ENCODE measurements at places on chromosomes 13 and 19.
A peak's percentile ranks its signal among the peaks of the same experiment; 100 is the strongest.

- no peak for DNase-seq
These were observed 2.6 kb downstream of the P2RY11 start for GRCh38 chr19:10113964-10114650.

GRCh38 chr13:27138457-27139093 lies 33.0 kb downstream of the USP12 start:
- DNase-seq = no peak

- no peak for DNase-seq
These were observed 155.7 kb downstream of the ENOX1 start for GRCh38 chr13:43631106-43631505.

GRCh38 chr19:46081928-46082727 lies 41.3 kb upstream of the IGFL4 start:
- peak; percentile 73 for DNase-seq

GRCh38 chr19:55178781-55179599 lies 1.1 kb downstream of the SYT5 start:
- peak; percentile 85 for DNase-seq

DNA sequence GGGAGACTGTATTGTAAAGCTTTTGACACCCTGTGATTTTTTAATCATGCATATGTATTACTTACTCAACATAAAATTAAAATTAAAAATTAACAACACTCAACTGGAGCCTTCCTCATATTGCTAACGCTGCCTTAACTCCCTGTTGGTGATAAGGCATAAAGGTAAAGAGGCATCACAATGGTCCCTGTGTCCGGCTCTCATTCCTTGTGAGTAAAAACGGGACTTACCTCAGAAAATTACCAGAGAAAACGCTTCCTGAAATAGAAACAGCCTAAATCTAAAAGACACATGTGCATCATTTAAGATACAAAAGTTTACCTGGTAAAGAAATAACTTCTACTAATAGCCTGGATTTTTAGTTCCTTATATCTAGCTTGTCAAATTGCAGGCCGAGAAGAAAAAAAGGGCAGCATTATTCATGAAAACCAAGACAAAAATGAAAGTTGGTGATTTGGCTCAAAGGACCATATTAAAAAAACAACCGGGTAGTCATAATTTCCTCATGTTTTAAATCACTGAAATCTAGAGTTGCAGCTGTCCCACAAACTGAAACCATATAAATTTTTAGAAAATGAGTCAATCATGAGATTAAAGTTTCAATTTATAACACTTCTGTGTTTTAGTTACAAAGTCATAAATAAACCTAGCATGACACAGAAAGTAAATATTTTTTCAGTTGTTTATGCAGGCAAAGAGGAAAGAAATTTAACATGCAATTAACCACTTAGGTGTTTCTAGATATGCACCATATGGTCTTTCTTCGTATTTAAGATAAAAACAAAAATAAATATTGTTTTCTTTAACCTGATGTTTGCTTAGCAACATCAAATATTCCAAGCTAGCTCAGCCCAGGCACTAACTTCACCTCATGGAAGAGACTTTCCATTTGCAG lies 94.7 kb downstream of the MIPEP start:
- peak; percentile 72 for DNase-seq

- DNase-seq = peak; percentile 94
These were observed 96.9 kb downstream of the WDFY2 start for GRCh38 chr13:51681037-51681678.

- DNase-seq = no peak
These were observed 66.1 kb upstream of the DIAPH3 start for GRCh38 chr13:60229708-60230272.
